ENCODE measurements at places on chromosomes 7 and 10. TPM values are rescaled to one million over a fixed set of nuclear protein-coding genes. Genes with fewer than 3 reads are reported as not detected.

EBF3 gene
- 0.54 TPM for total RNA-seq

TMEM229A gene
- total RNA-seq, result not detected

ACBD7 gene
- total RNA-seq, result 0.33 TPM

ADAM22 gene
- total RNA-seq, result 0.67 TPM

TACC2 gene
- 12.7 TPM for total RNA-seq

PROSER2 gene
- 56.3 TPM for total RNA-seq

INA gene
- 3.0 TPM for total RNA-seq

CALHM2 gene
- 4.8 TPM for total RNA-seq

RAMP3 gene
- not detected for total RNA-seq

SPDYE5 gene
- not detected for total RNA-seq

GARIN1A gene
- 4.0 TPM for total RNA-seq

DLX5 gene
- total RNA-seq, result 0.33 TPM

FAM24B gene
- total RNA-seq, result 17.1 TPM

HHEX gene
- total RNA-seq, result 0.28 TPM

RSPH10B2 gene
- total RNA-seq, result not detected

TCAF2 gene
- total RNA-seq, result 0.33 TPM

ADCY1 gene
- 3.5 TPM for total RNA-seq

SCIN gene
- not detected for total RNA-seq

UNCX gene
- not detected for total RNA-seq

NUTM2E gene
- total RNA-seq, result 0.16 TPM

GPR37 gene
- 1.2 TPM for total RNA-seq

OGDH gene
- total RNA-seq, result 82.4 TPM

COBL gene
- 3.0 TPM for total RNA-seq

RSPH10B gene
- not detected for total RNA-seq

DGKB gene
- not detected for total RNA-seq

ST8SIA6 gene
- not detected for total RNA-seq

HABP2 gene
- not detected for total RNA-seq

CALML3 gene
- 704 TPM for total RNA-seq

TMEM213 gene
- total RNA-seq, result not detected

GFRA1 gene
- not detected for total RNA-seq

NCAPG2 gene
- 25.1 TPM for total RNA-seq

VPS26A gene
- total RNA-seq, result 116 TPM

CFAP70 gene
- total RNA-seq, result 1.3 TPM

ADAM8 gene
- total RNA-seq, result 46.0 TPM

AKR1C8 gene
- not detected for total RNA-seq

ZP3 gene
- 12.3 TPM for total RNA-seq

PPP1R17 gene
- total RNA-seq, result not detected

FAM131B gene
- total RNA-seq, result 1.5 TPM

All from mammary epithelial cell (primary cell).